Effector CD4-positive, alpha-beta T cell (primary cell): ENCODE measurements at places on chromosomes 12 and 14.

- DNase-seq: no peak
These were observed 62.0 kb downstream of the TMEM132C start for GRCh38 chr12:128328961-128329360.

GRCh38 chr14:20679907-20680306 is 4.5 kb upstream of the RNASE4 start:
- DNase-seq: no peak

DNA sequence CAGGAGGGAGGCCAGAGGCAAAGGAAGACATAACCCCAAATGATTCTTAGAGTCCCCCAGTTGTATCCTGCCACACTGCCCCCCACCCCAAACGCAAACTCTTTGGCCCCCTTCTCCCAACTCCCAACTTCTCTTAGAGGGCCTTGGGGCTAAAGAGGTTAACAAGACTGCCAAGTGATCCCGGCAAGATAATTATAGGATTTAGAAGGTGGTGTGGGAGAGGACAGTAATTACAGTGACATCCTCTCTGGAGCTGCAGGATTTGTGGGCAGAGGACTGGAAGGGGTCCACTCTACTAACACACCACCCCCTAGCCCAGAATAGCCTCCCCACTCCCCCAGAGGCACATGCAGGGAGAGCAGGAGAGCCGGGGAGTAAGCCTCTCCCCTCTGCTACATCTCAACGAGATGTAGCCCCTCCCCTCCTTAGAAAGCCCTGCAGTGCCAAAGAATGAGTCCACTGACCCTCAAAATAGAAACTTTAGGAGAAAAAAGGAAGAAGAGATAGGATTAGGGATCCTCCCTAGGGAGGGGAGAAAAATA is 5.3 kb upstream of the GDF11 start:
- no peak for DNase-seq

GRCh38 chr14:51539571-51540037 is 112.1 kb upstream of the FRMD6 start:
- DNase-seq: no peak

DNA sequence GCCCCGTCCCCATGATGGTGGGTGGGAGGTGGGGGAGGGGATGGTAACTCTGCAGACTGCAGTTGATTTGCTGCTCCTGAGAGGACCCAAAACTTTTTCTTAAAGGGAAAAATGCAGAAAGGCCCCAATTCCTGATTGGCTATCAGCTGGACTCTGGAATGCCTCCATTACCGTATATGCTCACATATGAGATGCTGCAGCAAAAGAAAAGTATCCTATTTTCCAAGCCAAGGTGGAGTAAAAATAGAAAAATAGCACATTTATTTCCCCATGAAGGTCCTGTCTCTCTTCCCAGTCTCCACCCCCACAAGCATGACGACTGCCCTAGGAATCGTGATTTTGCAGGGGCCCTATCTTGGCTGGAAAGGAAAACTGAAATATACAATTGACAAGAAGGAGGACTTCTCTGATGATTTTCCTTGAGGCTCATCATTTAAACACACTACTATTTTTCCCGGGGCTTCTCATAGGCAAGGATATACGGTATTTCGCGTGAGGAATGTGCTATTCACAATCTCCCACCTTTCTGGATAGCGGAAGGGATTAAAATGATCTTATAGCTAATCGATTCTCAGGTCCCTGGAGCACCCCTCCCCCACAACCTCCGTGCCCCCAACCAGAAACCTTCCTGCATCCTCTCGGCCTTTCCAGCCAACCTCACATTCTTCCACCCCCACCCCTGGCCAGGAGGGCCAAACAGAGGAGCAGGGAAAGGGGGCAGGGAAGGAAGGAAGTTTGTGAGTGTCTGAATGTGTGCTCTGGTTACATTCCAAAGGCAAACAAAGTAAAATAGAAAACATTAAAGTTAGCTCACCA is 138.9 kb upstream of the CCND2 start:
- no peak for DNase-seq

GRCh38 chr12:132513070-132513398 is 23.1 kb downstream of the FBRSL1 start:
- no peak for DNase-seq

DNA sequence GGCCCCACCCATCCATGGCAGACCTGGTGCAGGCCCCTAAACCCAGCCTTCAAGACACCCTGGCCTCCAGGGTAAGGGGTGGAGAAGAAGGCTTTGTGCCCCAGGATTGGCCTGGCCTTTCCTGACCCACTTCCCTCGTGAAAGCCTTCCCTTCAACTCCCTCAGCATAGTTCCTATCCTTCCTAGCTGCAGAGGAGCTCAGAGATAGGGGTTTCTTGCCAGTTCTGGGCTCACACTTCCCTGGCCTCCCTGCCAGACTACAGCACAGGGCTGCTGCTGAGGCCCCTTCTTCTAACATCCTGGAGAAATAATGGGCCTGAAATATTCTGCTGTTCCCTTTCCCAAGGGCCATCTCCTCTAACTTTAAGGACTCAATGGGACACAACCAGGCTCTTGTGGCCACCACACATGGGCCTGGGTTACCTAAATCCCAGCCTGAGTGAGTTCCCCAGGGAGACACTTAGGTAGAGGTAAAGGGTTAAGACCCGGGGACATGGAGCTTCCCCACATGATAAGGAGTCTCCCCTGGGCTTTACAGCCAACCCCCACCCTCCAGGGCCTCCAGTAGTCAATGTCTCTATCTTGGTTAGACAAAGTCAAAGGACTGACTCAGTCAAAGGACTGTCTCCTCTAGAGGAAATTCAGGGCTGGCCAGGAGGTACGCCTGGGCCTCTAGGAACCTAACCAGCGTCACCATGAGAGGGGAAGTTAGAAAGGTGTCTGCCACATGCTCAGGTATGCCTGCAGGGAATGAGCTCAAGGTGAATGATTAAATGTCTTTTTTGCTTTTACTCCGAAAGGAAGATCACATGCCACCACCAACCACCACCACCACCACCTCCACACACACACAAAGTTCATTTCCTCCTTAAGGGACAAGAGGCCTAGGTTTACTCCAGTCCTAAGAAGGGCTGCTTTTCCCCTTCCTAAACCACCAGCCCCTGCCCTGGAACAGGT is 7.1 kb downstream of the ZFP36L1 start:
- DNase-seq: peak; percentile 56

- no peak for DNase-seq
These were observed 63.8 kb upstream of the ACTN1 start for GRCh38 chr14:69042787-69043444.

DNA sequence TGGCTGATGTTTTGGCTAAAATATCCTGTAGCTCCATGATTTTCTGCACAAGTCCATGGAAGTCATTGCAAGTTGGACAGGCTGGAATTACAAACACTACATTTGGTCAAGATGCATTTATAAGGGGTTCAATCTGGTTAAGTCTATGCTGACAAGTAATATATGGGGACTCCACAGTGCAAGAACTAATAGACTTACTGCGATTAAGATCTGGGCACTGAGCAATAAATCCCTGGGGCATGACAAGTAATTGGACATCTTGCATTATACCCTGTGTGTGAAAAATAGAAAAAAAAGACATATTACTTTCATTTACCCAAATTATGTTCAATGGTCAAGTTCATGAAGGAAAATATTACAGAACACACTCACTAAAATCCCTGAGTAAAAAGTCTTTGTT is 99.1 kb downstream of the NELL2 start:
- no peak for DNase-seq

DNA sequence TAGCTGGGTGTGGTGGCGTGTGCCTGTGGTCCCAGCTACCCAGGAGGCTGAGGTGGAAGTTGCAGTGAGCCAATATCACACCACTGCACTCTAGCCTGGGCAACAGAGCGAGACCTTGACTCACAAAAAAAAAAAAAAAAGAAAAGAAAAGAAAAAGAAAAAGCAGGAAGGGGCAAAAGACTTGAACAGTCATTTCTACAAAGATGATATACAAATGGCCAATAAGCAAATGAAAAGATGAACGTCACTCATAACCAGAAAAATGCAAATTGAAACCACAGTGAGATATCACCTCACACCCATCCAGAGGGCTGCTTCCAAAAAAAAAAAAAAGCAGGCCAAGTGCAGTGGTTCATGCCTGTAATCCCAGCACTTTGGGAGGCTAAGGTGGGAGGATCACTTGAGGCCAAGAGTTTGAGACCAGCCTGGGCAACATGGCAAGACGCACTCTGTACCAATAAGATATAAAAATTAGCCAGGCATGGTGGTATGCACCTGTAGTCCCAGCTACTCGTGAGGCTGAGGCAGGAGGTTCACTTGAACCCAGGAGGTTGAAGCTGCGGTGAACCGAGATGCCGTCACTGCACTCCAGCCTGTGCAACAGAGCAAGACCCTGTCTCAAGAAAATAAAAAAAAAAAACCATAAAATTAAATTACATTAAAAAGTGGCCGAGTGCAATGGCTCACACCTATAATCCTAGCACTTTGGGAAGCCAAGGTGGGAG is 20.5 kb downstream of the UBC start:
- DNase-seq: no peak

GRCh38 chr12:13383379-13383778 is 186.9 kb downstream of the EMP1 start:
- no peak for DNase-seq

GRCh38 chr12:27199638-27200300 is 44.3 kb upstream of the STK38L start:
- no peak for DNase-seq

DNA sequence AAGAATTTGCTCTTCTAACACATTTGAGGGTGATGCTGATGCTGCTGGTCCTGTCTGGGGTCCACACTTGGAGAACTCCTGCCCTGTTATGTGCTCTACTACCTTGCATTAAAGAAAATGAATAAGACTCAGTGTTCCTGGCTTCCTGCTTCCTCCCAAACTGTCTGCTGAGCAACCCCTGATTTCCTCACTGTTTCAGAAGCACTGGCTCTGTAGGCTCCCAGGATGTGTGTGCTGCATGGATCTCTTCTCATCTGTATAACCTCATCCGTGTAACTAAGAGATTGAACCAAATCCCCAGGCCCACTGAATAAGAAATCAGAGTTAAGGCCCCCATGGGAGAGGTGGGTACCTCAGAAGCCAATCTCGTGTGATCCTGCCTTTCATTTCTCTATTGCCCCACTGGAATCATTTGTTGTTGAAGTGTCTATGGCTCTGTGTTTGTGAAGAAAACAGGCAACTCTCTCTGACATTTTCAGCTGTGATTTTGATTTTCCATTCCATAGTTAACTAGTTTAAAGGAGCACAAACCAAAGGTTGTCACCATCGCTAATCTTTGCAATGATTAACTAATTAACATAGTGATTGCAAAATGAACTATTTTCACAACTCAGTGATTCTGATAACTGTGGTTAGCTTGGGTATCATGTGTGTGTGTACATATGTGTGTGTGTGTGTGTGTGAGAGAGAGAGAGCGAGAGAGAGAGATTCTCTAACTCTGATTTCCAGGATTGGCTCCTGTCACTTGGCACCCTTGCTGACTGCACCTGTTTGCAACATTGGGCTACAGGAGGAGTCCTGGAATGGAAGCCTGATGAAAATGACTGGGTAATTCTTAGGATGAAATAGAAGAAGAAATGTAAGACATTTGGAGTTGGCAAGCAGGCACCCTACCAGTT is 196.2 kb downstream of the SLC38A4 start:
- DNase-seq: no peak

DNA sequence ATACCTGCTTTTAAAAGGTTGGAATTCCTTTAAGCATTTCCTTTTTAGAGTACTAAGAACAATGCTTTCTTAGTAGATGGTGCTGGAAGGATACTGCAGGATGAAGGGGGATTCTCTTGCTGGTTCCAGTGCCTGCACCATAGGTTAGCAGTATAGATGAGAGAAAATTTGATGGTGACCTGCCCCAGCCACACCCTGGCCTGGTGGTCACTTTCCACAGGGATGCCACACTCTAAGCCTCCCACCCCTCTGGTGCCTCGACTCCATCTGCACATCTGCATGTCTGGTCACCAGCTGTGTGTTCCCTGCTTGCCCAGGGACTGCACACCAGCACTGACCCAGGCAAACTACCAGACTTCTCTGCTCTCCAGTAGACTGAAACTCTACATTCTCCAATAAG is 19.1 kb downstream of the SLC2A3 start:
- no peak for DNase-seq

DNA sequence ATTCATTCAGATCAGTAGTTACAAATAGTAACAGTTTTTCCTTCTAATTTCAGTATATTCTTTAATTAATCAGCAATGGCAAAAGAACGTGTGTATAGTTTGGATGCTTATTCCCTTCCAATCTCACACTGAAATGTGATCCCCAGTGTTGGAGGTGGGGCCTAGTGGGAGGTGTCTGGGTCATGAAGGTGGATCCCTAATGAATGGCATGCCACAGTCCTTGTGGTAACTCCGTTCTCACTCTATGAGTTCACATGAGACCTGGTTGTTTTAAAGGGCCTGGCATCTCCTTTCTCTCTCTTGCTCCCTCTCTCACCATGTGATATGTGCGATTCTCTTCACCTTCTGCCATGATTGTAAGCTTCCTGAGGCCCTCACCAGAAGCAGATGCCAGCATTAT is 18.9 kb upstream of the SYNDIG1L start:
- no peak for DNase-seq

DNA sequence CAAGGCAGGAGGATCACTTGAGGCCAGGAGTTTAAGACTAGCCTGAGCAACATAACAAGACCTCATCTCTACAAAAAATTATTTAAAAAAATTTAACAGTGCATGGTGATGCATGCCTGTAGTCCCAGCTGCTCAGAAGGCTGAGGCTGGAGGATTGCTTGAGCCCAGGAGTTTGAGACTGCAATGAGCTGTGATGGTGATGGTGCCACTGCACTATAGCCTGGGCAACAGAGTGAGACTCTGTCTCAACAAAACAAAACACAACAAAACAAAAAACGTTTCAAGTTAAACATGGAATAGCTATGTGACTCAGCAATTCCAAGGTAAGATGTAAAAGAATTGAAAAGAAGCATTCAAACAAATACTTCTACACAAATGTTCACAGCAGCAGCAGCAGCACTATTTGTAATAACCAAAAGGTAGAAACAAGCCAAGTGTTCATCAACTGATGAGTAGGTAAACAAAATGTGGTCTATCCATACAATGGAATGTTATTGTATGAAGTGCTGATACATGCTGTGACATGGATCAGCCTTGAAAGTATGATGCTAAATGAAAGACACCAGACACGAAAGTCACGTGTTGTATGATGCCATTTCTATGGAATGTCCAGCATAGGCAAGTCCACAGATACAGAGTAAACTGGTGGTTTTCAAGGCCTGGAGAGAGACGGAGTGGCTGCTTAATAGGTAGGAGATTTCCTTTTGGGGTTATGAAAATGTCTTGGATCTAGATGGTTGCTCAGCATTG is 31.4 kb downstream of the CFAP251 start:
- no peak for DNase-seq
